ENCODE measurements at places on chromosomes 6 and 20.

GRCh38 chr6:166589337-166589731, 2.9 kb upstream of the RAMACL start:
- no peak for DNase-seq

GRCh38 chr20:953742-954141, 37.6 kb upstream of the ANGPT4 start:
- DNase-seq: no peak

- no peak for DNase-seq
Observed at GRCh38 chr20:23151885-23152284, 65.8 kb upstream of the CD93 start.

- DNase-seq: no peak
Observed at GRCh38 chr6:4378319-4378996, 243.1 kb upstream of the ECI2 start.

DNA sequence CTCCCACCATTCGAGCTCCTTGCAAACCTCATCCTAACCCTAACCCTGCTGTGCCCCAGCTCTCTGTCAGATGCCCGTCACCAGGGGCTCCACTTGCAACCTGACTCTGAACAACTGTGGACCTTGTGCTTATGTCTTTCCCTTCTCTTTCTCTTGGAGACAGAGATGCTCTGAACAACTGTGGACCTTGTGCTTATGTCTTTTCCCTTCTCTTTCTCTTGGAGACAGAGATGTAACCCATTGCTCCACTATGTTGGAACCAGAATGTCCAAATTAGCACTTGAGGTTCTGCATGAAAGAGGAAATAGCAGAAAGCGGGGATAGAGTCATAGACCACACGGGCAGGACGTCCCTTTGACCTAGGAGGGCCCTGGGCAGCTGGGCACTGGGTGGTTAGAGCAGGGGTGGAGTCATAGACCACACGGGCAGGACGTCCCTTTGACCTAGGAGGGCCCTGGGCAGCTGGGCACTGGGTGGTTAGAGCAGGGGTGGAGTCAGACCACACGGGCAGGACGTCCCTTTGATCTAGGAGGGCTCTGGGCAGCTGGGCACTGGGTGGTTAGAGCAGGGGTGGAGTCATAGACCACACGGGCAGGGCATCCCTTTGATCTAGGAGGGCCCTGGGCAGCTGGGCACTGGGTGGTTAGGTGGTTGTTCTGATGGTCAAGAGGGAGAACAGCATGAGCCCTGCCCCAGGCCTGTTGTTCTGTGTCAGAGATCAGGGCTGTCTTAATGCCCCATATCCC, 22.2 kb downstream of the PCMTD2 start:
- no peak for DNase-seq

- no peak for DNase-seq
Observed at GRCh38 chr6:53664623-53665022, 933 bp downstream of the KLHL31 start.

- DNase-seq: no peak
Observed at GRCh38 chr6:51257938-51258337, 439.3 kb downstream of the TFAP2B start.

GRCh38 chr6:138032571-138032970, 74.6 kb downstream of the PERP start:
- DNase-seq: no peak

DNA sequence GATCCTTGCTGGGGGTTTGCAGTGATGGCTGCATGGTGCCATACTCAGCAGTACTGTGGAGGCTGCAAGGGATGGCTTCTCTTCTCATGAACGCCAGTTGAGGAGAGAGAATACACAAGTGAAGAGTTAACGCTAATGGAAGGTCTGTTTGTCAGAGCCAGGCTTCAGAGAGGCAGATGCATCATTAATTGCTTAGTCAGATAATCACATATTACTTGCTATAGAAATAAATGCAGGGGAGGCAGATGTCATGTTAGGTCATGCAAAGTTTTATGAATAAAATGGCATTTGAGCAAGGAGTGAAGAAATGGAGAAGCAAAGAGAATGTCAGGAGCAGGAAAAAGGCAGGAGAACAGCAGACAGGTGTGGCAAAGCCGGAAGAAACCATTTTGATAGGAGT, 51.2 kb downstream of the CDS2 start:
- no peak for DNase-seq

GRCh38 chr6:152223636-152224035, 413.5 kb downstream of the SYNE1 start:
- no peak for DNase-seq

GRCh38 chr6:55016261-55016660, 158.1 kb upstream of the HCRTR2 start:
- no peak for DNase-seq

- no peak for DNase-seq
Observed at GRCh38 chr20:25223179-25223661, 24.7 kb upstream of the PYGB start.

DNA sequence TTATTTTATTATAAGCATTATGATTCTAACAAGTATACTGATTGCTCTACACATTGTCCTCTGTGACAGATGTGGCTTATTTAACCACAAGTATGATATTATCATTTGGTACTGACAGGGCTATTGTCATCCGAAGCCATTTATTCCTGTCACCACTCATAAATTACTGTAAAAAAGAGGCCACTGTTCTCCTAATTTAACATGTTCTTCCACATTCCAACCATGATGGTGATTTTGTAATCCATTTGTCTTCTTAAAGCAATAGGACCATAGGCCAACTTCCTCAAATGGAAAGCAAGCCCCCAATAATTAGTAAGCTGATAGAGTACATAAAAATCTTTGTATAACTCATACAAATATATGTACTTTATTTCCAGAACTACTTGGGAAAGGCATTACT, 50.6 kb downstream of the FUT9 start:
- DNase-seq: no peak

- DNase-seq: no peak
Observed at GRCh38 chr20:5718896-5719595, 31.2 kb upstream of the SHLD1 start.

DNA sequence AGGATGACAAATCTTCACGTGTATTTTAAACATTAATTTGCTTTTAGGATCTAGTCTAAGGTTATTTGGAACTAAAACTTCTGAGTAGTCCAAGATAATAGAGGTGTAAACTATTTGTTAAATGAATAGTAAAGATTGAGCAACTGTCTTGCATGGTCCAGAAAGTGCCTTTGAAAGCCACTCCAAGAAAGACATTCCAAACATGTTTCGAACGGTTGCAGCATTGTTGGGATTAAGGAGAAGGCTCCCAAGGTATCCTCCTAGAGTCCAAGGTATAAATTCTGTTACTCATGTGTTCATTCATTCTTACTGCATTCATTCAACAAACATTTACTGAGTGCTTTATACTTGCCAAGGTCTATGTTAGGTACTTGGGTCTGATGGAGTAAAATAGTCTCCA, 28.8 kb upstream of the MYLK2 start:
- no peak for DNase-seq

DNA sequence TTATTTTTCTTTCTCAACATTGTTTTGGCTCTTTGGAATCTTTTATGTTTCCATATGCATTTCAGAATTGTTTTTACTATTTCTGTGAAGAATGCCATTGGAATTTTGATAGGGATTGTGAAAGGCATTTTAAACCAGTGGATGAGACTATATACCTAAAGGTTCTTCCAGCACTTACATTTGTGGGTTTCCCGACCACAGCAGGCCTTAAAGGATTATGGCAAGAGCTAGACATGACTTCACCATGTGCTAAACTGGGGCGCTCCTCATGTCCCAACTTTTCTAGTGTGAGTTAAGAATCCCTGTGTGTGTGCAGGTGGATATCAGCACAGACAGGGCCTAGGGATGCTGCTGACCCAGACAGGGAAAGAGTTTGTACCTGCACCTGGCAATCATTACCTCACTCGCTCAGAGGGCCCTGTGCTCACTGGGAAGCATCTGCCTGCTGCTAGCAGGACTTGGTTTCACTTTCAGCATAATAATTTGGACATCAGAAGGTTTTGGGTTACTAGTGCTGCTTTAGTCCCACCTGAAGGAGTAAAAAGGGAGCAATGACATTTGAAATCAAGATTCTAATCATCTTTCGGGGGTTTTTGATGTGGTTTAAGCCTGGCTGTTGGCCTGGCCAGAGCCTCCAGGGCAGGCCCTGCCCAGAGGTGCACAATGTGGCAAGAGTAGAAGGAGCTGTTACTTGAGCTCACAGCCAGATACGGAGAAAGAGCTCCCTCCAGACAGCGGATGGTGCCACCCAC, 137.1 kb downstream of the CDC5L start:
- no peak for DNase-seq

- DNase-seq: no peak
Observed at GRCh38 chr6:157445277-157446009, 64.5 kb downstream of the ZDHHC14 start.

DNA sequence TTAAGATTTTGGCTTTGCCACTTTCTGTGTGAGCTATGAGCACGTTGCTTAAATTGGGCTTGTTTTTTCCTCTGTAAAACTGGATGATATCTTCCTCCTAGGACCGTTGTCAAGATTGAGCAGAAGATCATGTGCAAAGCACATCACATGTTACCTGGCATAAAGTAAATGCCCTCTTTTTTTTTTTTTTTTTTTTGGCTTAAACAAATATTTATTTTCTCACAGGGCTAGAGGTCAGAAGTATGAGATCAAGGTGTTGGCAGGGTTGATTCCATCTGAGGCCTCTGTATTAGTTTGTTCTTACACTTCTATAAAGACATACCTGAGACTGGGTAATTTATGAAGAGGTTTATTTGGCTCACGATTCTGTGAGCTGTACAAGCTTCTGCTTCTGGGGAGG, 42.7 kb downstream of the TOX2 start:
- DNase-seq: no peak

DNA sequence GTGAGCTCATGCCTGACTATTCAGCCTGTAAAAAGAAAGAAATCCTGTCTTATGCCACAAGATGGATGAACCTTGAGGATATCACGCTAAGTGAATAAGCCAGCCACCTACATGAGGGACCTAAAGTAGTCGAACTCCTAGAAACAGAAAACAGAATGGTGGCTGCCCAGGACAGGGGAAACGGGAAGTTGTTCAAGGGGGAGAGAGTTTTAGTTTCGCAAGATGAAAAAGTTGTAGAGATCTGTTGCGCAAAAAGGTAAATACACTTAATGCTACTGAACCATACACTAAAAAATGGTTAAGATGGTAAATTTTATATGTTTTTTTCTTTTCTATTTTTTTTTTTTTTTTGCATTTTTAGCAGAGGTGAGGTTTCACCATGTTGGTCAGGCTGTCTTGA, 74.1 kb upstream of the RALY start:
- no peak for DNase-seq

- no peak for DNase-seq
Observed at GRCh38 chr6:158011478-158011920, 29.8 kb downstream of the SYNJ2 start.

GRCh38 chr20:15154070-15154469, 816.7 kb upstream of the FLRT3 start:
- no peak for DNase-seq

- DNase-seq: no peak
Observed at GRCh38 chr20:45629496-45630100, at the start of gene WFDC10A. TSS of gene WFDC10A (plus strand) at chr20:45629739. CDS start at chr20:45629814, 75 bp downstream.

GRCh38 chr20:40636486-40636885, 52.5 kb downstream of the MAFB start:
- DNase-seq: no peak

GRCh38 chr20:53312957-53313356, 280.7 kb downstream of the ZNF217 start:
- DNase-seq: no peak

DNA sequence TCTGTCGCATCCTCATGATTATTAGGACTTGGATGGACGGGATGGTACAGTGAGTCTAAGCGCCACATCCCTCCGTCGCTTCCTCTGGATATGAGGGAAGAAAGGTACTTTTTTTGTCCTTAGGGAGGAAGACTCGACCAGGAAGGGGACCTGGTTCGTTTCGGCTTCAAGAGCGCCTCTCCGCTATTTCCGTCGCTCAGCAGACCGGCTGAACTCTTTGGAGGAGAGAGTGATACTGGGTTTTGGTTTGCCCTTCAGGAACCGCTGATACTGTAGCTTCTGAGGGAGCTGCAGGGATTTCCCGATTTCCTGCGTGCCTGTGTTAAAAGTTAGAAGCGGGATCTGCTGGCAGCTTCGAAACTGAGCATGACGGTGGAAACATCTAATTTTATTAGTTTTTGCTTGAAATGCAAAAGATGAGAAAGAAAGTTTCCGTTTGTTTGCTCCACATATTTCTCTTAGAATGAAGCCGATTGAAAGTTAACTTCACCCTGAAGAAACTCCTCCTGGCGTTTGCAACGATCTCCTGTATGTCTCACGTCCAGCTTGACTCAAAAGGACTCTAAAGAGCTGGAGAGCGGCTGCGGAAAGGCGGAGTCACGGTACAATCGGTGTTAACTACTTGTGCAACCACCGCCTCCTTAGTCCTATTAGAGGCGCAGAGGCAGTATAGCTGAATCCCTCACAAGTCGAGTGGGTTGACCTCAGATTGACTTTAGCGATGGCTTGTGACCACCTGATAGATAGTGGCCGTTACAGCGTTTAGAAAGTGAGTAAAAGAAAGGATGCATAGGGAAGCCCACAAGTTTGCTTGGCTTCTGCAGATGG, 129.4 kb downstream of the TRIM27 start:
- DNase-seq: no peak

GRCh38 chr20:8082989-8083388, 49.1 kb upstream of the PLCB1 start:
- no peak for DNase-seq

GRCh38 chr6:151399679-151400078, 8.3 kb upstream of the ZBTB2 start:
- DNase-seq: no peak

- DNase-seq: no peak
Observed at GRCh38 chr6:87785229-87785862, 83.3 kb upstream of the AKIRIN2 start.

Measured in stimulated activated CD4-positive, alpha-beta T cell treated with anti-CD3 and anti-CD28 coated beads, Interleukin-1b, Interleukin-23, amount 100 ng/mL, for 4 hours (primary cell).